Omental fat pad (tissue), 4 donors: ENCODE measurements at places on chromosomes 16 and 17. TPM values are rescaled to one million over a fixed set of nuclear protein-coding genes. Genes with fewer than 3 reads are reported as not detected.

DNA sequence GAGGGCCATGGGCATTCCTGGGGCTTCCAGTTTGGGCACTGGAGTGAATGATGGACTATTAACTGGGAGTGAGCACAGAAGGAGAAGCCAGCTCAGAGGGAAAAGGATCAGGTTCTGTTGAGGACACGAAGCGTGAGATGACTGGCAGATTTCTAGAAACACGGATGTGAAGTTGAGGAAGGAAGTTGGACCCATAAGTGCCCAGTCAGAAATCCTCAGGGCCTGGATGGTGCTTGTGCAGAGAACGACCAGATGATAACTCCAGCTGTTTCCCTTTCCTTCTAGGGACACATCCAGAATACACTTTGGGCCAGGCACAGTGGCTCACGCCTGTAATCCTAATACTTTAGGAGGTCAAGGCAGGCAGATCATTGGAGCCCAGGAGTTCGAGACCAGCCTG is 23.3 kb upstream of the ANKRD40CL start:
- no peak for DNase-seq

GRCh38 chr16:77679901-77680300 is 42.4 kb upstream of the NUDT7 start:
- DNase-seq, result no peak

- DNase-seq, result no peak
Measured at GRCh38 chr16:85435286-85435685, 177.8 kb upstream of the GSE1 start.

DNA sequence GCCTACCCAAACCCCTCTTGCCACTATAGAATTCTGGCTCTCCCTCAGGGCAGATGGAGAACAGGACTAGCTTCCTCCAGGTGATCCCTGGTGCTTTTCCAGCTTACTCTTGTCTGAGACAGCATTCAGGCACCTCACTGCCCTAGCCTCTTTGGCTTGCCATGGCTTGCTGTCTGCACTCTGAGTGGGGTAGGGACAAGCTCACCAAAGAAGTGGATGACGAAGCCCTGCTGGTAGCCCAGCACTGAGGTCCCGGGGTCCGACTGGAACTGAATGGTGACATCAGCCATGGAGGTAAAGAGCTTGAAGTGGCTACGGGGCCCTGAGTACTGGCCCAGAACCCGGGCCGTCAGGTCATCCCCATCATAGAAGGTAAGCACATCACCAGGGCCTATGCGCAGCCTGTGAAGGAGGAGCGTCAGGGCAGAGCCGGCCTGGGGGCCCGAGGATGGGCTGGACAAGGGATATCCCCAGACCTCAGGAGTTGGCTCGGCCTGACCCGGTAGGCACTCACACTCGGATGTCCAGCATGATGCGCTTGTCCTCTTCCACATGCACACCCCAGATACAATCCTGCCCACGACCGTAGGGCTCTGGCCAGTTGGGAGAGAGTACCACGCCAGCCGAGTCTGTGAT is 7.6 kb upstream of the PHF12 start:
- DNase-seq, result no peak

DNA sequence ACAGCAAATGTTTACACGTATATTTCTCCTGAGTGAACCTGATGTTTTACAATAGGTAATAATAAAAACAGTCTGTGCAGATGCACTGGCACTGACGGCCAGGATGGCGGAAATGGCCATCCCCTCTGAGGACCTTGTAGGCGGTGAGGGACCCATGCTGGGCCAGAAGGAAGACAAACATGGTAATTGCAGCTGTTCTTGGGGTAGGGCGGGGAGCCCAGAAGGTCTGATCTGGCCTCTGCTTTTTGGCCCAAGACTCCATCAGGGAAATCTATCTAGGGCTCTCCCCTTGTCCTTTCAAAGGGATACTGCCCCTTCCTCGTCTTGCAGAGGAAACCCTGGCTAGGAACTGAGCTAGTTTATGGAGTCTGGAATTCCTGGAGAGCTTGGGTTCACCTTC is 7.4 kb upstream of the LGALS9 start:
- DNase-seq, result no peak

- no peak for DNase-seq
Measured at GRCh38 chr16:66425651-66426050, 1.4 kb upstream of the BEAN1 start.

DNA sequence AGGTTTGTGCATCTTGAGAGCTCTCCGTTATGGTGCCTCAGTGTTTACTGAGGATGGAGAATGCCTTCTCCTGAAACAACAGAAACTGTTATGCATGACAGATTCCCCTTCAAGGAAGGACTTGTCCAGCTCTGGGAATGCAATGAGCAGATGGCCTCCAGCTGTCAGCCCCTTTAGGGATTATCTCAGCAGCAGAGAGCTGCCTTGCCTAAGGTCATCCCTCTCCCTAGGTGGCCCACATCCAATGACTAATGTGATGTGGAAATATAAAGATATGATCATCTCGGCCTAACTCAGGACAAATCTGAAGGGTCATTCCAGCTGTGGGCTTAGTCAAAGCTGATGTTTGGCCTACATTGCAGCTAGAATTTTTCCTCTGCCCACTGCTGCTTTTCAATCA is 214.3 kb upstream of the N4BP1 start:
- DNase-seq, result no peak

DNA sequence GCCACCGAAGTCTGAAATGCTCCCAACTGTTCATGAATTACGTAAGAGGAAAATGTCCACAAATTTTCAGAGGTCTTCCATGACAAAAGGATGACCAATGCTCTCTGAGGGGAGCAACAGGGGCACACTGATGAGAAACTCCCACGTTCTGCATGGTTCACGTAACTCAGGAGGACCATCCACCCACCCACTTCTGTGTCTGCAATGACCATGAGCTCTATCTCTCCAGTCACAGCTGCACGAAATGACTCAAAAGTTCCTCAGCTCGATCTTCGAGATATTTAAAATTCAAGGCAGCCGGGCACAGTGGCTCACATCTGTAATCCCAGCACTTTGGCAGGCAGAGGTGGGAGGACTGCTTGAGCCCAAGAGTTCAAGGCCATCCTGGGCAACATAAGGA is 15.8 kb downstream of the WDR45B start:
- DNase-seq, result no peak

DNA sequence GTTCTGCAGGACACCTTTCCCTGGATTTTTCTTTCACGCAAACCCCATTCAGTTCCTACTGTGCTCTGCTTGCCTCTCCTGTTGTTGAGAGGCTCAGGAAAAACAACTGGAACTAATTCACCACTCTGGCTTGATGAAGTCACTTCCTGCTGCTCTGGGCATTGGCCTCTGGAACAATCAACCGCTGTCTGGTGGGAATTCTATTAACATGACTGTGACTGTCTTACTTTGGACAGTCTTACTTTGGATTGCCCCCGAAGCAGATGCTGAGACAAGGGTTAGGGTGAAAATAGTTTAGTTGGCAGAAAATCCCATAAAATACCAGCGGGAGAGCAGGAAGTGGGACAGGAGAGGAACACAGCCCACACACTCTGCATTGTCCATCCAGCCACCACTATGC is 90.0 kb upstream of the HSBP1 start:
- DNase-seq, result no peak

DNA sequence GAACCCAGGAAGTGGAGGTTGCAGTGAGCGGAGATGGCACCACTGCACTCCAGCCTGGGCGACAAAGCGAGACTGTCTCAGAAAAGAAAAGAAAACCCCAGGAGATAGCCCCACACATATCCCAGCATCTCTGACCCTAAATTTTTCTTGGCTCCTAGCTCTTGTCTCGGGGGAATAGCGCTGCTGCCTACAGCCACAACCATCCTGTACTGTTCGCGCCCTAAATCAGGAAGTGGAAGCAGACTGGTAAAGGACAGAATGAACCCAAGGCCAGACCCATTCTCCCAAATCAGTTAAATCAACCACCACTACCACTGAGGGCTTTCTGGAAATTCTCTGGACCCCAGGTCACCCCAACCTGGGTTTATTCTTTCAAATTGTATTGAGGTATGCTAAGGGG is 1.7 kb downstream of the CTDNEP1 start:
- no peak for DNase-seq

GRCh38 chr17:34024386-34024785 is 230.7 kb upstream of the CCL2 start:
- no peak for DNase-seq

- DNase-seq, result no peak
Measured at GRCh38 chr17:27266228-27266627, 27.7 kb upstream of the WSB1 start.

GRCh38 chr16:53605831-53606400 is 97.7 kb downstream of the RPGRIP1L start:
- no peak for DNase-seq

DNA sequence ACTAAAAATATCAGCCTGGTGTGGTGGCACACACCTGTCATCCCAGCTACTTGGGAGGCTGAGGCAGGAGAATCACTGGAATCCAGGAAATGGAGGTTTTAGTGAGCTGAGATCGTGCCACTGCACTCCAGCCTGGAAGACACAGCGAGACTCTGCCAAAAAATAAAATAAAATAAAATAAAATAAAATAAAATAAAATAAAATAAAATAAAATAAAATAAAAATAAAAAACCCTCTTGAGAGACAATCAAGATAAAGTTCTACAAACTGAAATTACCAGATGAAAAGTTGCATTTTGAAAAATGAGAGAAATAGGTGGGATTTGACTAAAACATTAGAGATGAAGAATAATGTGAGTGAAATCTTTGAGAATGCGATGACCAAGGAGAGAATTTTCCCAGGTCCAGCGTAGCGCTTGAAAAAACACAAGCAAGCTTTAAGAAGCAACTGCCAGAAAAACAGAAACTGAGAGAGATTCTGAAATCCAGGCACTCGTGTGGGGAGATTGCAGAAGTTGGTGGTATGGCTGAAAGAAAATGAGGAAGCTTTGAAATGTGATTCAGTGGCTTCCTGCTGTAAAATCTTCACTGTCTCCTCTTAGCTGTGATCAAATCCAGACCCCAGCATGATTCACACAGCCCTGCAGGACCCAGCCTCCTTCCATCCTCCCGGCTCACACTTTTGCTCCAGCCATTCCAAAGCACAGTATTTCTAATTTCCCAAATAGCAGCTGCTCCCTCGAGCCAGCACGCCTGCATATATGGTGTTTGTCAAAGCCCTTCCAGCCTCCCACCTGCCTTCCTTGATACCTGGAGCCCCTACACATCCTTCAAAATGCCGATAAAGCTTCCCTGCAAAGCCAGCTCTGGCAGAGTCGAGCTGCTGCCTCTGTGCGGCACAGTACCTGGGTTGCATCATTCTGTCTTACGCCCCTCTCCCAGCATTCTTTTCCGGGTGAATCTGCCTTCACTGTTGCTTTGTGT is 8.2 kb upstream of the CD300E start:
- no peak for DNase-seq

- DNase-seq, result no peak
Measured at GRCh38 chr16:58906981-58907715, 173.0 kb upstream of the GOT2 start.

- no peak for DNase-seq
Measured at GRCh38 chr17:39198186-39198566, 707 bp upstream of the CACNB1 start.

DNA sequence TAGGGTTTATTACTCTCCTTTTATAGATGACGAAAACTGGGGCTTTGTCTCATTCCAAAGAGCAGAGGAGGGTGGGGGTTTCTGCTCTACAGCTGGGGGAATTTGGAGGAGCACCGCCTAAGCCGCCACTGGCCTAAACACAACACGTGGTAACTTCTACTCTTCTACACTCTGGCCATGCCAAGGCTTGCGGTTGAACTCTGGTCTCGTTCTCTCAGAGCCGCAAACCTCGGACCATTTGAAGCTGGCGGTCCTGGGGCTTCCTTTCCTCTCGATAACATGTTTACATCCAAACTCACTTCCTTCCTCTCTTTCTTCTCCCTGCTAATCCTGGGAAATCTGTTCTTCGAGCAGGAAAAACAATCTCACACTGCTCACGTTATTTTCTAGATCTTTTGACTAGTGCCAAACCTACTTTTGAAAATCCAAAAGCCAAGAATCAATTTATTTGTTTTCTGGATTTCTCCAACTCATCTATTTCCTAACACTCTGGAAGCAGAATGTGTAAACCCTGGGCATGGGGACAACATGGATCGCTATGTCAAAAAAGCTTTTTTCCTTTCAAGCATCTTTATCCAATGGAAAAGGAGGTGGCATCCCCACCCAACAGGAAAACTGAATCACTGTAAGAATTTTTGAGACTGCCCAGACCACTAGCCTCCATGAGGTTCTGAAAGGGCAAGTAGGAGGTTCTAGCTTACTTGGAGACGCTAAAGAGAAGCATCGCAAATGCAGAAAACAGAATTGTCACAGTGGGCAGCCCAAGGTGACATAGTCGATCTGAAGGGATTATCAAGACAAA is 13.6 kb upstream of the EEF2K start:
- peak; percentile 58 for DNase-seq

DNA sequence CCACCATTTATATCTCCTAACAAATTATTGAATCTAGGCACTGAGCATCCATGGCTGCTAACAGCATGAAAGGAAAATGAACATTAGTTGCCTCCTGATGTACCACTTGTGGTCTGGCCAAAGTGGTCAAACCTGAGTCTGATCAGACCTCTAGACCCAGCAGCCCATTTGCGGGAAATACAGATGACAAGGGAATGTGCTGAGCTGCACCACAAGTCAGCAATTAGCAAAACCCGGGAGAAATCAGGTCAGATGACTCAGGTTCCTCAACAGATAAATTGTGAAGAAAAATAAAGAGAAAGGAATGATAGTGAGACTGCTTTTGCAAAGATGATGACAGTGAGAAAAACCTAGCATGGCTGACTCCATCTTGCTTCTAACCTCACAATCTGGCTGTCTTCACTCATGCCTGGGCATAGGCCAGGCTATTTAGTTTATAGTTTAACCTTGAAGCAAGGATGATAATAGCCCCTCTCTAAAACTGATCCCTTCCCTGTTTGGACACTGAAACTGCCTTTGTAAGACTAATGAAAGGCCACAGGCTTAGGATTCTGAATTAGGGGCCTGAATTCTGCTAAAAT is 142.7 kb upstream of the ASIC2 start:
- DNase-seq, result no peak

- no peak for DNase-seq
Measured at GRCh38 chr16:12750554-12750918, 53.2 kb downstream of the CPPED1 start.

The SEPTIN1 gene
- 2.2 TPM for total RNA-seq

The PIRT gene
- total RNA-seq, result not detected

The GPR142 gene
- total RNA-seq, result not detected

The TNFSF13 gene
- 45.5 TPM for total RNA-seq

The ZNF19 gene
- 8.4 TPM for total RNA-seq

The UMOD gene
- total RNA-seq, result not detected

The PMP22 gene
- 364 TPM for total RNA-seq

The PARD6A gene
- 3.2 TPM for total RNA-seq

The TBC1D28 gene
- not detected for total RNA-seq

The RHBDL1 gene
- 0.44 TPM for total RNA-seq
